ENCODE measurements at places on chromosomes 7 and 10.

DNA sequence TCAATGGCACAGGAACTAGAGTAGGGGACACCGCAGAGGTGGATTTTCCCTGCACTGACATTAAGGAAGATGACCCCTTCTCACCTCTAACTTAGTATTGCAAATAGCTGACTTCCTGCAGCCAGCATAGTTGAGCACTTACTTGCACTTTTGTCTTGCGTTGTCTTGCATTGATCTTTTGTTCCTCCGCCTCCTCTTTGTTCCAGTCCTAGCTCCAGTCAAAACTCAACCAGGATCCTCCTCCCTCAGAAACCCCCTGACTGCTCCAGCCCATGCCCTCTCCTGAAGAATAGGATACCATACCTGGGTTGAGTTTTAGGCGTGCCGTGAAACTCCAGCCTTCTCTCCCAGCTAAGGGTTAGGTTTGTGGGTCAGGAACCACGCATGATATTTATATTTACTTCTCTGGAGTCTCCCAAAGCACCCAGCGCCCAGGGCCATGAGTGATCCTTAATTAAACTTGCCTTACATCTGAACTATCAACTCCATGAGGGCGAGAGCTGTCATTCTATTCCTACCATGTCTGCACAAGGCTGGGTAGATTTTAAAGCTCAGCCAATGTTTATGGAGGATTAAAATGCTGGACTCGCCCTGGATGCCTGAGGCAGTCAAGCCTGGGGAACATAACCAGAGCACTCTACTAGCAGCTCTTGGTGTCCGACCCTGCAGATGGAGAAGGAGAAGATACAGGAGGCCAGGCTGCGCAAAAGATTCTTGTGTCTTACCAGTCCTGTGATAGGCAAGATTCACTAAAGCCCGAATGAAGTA, 14.1 kb downstream of the ZNF467 start:
- no peak for DNase-seq

DNA sequence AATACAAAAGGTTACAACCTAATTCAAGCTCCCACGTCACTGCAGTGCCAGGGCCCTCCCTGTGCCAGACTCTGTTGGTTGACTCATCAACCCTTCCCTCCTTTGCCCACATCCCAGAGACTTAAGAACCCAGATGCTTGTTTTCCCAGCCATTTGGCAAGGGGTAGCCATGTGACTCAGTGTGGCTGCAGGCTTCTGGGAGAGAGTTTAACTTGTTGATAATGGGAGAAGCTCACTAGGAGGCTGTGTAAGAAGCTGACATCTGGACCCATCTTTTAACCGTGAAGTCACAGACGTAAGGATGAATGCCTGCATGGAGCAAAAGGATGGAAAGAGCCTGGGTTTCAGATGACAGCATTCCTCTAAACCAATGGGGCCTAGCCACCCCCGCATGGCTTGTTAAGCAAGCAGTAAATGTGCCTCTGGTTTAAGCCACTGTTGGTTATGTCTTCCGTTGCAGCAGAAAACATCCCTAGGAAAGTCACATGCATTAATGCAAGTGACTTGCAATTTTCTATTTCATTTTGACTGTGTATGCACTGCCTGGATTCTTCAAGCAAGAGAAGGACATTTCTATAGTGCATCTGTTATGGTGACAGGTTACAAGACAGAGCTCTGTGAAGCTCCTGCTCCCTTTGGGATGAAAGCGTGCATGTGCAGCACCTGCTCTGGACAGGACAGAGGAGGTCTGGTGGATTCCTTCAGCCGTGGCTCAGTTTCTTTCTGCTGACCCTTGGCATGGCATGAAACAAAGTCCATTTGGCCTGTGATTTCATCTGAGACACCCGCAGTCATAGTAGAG, 57.5 kb upstream of the CREB5 start:
- DNase-seq: no peak

DNA sequence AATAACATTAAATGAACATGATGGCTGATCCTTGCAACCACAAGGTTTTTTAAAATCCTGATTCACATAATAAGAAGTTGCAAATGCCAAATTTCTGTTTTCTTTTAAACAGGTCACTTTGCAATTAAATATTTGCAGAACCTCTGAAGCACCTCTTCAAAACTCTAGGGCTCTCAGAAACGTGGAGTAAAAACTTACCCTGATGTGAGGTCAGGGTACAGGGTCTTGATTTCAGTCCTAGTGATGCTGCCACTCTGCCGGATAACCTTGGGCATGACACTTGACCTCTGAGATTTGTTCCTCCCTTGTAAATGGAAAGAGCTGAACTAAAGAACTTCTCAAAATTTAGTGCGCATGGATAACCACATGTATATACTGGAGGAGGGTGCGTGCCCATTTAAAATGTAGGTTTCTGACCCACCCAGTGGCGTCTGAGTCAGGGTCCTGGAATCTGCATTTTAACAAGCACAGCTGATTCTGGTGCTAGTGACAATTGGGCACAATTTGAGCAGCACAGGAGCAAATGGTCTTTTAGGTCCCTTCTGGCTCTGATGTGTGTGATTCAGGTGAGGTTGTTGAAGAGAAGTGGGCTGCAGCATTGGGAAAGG, 35.5 kb upstream of the TNPO3 start:
- DNase-seq: no peak

DNA sequence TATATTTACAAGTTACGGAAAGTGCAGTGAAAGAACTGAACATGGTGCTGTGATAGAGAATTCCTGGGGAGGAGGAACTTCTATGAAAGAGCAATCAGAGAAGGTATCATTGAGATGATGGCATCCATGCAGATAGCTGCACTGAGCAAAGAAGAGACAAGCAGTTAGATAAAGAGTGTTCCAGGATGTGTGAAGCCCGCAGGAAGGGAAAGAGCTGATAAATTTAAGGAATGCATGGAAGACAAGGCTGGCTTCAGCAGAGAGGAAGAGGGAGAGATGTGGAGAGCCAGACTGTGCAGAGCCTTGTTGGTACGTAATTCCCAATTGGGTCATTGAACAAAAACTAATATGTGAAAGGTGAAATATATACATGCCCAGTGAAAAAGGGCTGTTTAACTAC, 538.9 kb downstream of the INHBA start:
- DNase-seq: no peak

DNA sequence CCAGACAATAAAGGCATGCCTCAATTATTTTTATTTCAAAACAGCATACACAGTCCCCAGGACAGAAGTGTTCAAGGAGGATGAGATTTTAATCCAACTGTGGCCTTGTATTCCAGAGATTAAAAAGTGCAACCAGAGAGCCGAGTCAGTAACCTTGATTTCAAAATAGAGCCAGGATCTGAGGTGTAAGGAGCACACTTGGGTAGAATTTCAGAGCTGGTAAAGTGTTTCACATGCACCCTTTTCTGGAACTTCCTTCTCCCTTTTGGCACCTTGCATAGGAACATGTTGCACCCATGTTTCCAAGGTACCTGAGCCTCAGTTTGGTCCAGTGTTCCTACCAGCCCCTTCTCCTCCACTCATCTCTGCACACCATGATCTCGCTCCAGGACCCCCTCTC, 225.1 kb downstream of the TRIL start:
- no peak for DNase-seq

DNA sequence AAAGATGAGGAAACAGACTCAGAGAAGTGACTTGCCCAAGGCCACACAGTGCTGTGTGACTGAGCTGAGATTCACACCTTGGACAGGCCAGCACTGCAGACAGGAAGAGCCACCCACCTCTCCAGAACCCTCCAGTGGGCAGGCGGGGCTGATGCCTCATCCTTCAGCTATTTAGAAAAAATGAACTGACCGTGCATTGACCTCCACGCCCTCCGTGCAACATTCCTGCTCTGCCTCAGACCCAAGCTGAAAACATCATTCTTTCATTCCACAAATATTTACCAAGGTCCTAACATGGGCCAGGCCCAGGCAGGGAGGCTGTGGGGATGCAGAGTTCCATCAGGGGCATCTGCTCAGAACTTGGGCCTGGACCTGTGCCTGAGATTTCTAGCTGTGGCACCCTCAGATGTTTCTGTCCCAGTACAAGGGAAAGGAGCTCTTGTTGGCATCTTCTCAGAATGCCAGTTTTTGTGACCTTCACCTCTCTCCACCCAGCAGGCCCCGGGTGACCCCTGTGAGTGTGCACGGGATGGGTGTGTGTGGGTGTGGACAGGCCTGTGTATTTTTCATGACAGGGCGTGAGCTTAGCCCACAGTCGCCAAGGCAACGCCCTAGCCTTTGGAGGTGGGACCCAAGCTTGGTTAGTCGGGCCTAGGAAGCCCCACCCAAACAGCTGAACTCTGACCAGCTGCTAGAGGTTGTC, 6.5 kb downstream of the VSIR start:
- no peak for DNase-seq

DNA sequence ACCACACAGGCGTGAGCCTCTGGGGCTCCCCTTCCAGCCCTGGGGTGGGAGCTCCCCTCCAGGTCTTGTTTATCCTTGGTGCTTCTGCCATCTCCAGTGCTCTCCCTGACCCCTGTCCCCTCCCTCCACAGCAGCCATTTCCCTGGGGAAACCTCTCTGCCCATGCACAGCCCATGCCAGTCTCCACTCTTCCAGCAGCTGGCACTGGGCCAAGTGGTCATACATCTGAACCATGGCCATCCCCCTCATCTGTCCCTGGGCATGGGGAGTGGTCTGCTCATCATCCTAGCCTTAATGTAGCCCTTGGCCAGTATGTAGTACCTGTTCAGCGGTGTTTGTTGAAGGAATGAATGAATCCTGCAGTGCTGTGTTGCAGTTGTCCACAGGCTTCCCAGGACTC, 172.4 kb upstream of the ZNF32 start:
- DNase-seq: no peak

GRCh38 chr7:36623247-36623646, 101.0 kb downstream of the AOAH start:
- no peak for DNase-seq

- no peak for DNase-seq
These were observed 32.6 kb downstream of the USP6NL start for GRCh38 chr10:11578802-11579255.

- no peak for DNase-seq
These were observed 55.6 kb downstream of the ARHGAP22 start for GRCh38 chr10:48549236-48549635.

GRCh38 chr7:90530263-90530662, 60.8 kb downstream of the PTTG1IP2 start:
- no peak for DNase-seq

GRCh38 chr7:99191869-99192596, 15.9 kb downstream of the KPNA7 start:
- no peak for DNase-seq

GRCh38 chr10:84416245-84416555, 87.8 kb downstream of the CCSER2 start:
- no peak for DNase-seq

- DNase-seq: no peak
These were observed 84.7 kb downstream of the DLG5 start for GRCh38 chr10:77841711-77842375.

- no peak for DNase-seq
These were observed 928.7 kb downstream of the IPMK start for GRCh38 chr10:57338823-57339558.

DNA sequence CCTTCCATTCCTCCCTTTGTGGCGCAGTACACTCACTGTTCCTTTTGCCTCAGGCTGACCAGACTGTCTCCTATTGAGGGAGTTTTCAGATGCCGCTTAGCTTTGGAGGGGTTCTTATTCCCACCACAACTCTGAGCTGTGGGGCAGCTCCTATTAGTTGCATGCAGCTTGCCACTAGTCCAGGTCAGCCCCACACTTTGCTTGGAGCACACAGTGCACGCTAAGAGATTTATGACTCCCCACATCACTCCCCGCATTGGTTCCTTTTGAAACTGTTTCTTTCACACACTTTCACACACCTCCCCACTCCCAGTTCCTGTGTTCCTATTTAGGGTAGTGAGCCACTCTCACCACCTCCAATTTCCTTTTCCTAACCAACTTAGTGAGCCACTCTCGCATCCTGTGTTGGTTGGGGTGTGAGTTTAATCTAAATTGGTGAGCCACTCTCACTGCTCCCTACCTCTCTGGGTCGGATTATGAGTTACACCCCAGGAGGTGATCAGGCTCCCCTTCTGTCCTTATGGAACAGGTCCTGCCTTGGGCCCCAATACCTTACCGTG, 10.4 kb upstream of the ZNF485 start:
- DNase-seq: no peak

- no peak for DNase-seq
These were observed 16.3 kb downstream of the OR2AE1 start for GRCh38 chr7:99860281-99861127.

DNA sequence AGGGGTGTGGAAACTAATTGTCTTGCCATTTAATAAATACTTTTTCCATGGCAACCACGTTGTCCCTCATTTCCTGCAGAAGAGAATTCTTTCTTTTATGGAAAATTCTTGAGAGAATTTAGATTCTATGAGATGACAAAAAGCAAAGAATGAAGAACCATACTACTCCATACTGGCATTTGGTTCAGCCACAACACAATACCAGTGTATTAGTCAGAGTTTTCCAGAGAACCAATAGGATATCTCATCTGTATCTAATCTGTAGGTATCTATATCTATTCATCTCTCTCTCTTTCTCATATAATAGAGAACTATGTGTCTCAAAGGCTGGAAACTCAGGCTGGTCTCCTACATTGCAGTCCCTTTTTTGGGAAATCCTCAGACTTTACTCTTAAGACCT, 44.6 kb upstream of the NAMPT start:
- no peak for DNase-seq

- no peak for DNase-seq
These were observed 45.8 kb downstream of the PRR15 start for GRCh38 chr7:29609162-29610037.

DNA sequence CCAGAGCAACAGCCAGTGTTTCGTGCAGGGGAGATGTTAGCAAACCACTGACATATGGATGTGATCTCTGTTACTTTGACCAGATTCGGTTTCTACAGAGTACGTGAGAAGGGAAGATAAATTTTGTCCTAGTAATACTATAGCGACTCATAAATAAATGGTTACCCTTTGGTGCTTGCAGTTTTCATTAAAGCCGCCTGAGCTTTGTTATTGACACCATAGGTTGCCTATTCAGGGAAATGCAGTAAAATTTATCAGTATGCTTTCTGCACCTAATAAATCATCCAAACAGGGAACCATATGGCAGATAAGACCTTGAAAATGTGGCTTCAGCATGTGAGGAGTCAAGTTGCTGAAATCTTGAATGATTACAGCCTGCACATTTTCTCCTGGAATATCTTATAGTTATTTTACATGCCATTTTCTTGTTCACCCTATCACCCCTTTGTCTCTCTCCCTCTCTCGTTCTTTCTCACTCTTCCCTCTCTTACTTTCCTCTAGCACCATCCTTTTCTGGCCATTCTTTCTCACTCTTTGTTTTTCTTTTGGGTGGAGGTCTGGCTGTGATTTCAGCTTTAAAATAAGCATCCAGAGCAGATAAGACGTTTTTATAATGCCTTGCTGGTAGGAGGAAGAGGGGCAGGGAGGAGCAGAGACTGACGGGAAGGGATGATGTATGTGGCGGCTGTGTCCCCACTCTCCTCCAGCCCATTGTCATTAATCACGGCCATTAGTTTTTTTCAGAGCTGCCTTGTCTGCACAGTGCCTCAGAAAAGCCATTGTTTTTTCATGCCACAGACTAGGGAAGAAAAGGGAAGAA, 182.5 kb downstream of the LRMDA start:
- no peak for DNase-seq

DNA sequence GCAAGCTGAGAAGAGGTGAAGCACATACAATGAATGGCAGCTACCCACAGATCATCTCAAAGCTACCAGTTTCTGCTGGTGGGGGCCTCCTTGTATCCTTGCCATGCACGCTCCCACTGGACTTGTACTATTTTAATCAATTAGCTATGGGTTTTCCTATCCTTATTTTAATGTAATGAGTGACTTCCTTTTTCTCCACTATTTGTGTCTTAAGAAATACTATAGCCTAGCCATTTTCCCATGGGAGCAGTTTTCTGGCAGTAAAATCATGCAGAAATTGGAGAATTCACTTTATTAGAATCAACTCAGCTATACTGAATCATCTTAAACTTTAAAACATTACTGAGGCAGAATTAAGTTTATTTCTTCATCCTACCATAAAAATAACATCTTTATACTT, 73.5 kb downstream of the CTNNA3 start:
- DNase-seq: no peak
